ENCODE measurements at places on chromosomes 7 and 10. TPM values are rescaled to one million over a fixed set of nuclear protein-coding genes. Genes with fewer than 3 reads are reported as not detected.

EBF3 gene
- 0.38 TPM for total RNA-seq

SPDYE2B gene
- total RNA-seq, result not detected

SMKR1 gene
- total RNA-seq, result 1.7 TPM

SFTPA2 gene
- not detected for total RNA-seq

AGR2 gene
- 56.3 TPM for total RNA-seq

GRCh38 chr10:49643241-49644034 is 29.6 kb downstream of the CHAT start:
- DNase-seq, result no peak

DNA sequence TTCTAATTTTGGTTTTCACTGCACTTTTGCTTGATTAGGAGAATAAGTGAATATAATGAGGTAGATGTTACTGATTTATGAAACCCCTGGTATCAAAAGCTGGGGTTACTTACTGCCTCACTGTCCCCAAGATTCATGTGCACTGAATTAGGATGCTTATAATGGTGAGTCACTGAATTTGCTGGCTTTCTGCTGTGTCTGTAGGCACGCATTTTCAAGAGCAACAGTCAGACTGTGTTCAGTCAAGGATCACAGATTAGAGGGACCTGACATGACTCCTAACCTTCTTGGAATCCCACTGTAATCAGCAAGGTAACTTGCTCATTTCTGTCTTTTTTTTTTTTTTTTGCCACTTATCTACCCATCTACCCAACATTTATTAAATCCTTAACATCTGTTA is 59.7 kb downstream of the GPR85 start:
- no peak for DNase-seq

DNA sequence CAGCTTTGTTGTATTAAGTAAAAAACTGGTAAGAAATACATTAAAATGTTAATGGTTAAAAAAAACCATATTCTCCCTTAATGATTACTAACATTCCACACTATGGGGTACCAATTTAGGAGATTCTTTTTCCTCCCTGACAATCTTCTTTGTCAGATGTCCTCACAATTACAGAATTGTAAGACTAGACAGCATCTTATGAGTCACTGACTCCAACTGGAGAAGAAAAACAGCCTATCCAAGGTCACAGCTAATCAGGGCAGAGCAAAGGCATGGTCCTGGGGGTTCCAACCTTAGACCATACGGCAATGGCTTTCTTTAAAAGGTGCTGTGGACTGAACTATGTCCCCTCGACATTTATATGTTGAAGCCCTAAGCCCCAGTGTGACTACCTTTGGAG is 127.6 kb downstream of the DLG5 start:
- DNase-seq, result no peak

GRCh38 chr10:5524641-5525560 is at the start of gene CALML3:
Gene CALML3 (plus strand): TSS chr10:5524961. CDS start chr10:5525086, 125 bp downstream.
- DNase-seq, result no peak

DNA sequence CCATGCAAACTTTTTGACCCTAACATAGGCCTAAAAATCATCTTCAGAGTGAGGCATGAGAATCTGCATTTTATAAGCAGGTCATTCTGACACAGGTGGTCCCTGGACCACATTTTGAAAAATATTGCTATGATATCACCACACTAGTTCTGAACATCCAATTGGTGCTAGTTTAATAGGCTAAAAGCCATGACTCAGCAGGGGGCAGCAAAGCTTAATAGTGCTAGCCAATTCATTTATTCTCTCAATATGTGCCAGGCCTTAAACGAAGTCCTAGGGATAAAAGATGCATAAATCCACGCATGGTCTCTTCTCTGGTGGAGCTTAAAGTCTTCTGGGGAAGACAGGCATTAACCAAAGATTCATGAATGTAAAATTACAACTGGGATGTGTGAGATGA is 10.2 kb upstream of the SLC25A28 start:
- DNase-seq, result no peak

GRCh38 chr10:22752272-22752889 is 38.0 kb upstream of the PIP4K2A start:
- DNase-seq, result no peak

DNA sequence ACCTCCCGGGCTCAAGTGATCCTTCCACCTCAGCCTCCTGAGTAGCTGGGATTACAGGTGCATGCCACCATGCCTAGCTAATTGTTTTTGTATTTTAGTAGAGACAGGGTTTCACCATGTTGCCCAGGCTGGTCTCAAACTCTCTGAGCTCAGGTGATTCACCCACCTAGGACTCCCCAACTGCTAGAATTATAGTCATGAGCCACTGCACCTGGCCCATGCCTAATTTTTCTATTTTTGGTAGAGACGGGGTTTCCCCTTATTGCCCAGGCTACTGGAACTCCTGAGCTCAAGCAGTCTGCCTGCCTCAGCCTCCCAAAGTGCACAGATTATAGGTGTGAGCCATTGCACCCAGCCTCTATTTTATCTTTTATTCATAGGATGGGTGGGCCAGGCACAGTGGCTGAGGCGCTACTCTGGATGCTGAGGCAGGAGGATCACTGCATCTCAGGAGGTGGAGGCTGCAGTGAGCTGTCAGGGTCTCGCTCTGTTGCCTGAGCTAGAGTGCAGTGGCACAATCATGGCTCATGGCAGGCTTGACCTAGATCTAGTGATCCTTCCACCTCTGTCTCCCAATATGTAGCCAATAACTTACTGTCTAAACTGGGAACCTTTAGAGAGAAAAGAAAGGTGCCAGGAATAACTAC is 31.3 kb upstream of the STOX1 start:
- DNase-seq, result no peak

- no peak for DNase-seq
These were observed 8.7 kb upstream of the CALHM1 start for GRCh38 chr10:103467406-103467805.

- no peak for DNase-seq
These were observed 128.6 kb upstream of the SLC26A5 start for GRCh38 chr7:103574576-103574975.

DNA sequence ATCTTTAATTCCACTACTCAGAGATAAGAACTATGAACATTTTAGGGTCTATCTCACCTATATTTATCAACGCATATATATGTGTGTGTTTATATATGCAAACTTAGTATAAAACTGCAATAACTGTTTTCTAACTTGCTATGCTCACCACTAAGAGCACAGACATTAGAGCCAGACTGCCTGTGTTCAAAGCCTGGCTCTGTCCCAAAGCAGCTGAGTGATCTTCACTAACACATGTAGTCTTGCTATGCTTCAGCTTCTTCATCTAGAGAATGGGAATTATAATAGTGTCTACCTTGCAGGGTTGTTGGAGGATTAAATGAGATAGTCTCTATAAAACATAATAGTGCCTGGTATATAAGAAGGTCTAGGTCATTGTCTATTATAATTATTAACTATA is 165.5 kb downstream of the MAGI2 start:
- no peak for DNase-seq

- no peak for DNase-seq
These were observed 195.0 kb upstream of the PLXNA4 start for GRCh38 chr7:132771301-132771730.

- no peak for DNase-seq
These were observed 325.7 kb upstream of the BMPER start for GRCh38 chr7:33579673-33579960.

DNA sequence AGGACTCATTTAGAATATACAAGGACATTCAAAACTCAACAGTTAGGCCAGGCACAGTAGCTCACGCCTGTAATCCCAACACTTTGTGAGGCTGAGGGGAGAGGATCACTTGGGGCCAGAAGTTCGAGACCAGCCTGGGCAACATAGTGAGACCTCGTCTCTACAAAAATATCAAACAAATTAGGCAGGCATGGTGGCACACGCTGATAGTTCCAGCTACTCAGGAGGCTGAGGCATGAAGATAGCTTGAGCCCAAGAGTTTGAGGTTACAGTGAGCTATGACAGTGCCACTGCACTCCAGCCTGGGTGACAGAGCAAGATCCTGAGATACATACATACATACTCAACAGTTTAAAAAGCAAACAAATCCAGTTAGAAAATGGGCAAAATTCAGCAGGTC is 44.9 kb downstream of the GNA12 start:
- no peak for DNase-seq

DNA sequence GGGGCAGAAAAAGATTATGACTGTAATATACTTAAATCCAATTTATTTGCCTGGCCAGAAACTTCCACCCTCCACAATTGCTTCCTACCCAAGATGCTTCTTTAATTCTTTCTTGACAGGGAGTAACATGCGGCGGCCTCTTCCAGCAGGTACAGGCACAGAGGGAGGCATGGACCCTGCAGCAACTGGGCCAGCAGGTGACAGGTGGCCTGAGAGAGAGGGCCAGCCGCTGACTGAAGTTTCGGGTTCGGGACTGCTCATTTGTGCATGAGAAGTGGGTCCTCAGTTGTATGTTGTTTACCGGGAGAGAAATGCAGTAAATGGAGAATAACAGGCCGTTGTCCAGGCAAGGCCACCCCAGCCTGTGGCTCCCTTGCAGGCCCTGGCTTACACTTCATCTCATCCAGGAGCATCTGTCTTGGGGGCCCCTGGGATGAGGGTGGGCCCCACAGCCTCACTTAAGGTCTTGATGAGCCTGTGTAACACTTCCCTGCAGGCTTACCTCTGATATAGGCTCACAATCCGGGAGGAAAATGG is 72.5 kb downstream of the C10orf143 start:
- no peak for DNase-seq

- DNase-seq, result no peak
These were observed 12.4 kb upstream of the ACTA2 start for GRCh38 chr10:88964869-88965415.

DNA sequence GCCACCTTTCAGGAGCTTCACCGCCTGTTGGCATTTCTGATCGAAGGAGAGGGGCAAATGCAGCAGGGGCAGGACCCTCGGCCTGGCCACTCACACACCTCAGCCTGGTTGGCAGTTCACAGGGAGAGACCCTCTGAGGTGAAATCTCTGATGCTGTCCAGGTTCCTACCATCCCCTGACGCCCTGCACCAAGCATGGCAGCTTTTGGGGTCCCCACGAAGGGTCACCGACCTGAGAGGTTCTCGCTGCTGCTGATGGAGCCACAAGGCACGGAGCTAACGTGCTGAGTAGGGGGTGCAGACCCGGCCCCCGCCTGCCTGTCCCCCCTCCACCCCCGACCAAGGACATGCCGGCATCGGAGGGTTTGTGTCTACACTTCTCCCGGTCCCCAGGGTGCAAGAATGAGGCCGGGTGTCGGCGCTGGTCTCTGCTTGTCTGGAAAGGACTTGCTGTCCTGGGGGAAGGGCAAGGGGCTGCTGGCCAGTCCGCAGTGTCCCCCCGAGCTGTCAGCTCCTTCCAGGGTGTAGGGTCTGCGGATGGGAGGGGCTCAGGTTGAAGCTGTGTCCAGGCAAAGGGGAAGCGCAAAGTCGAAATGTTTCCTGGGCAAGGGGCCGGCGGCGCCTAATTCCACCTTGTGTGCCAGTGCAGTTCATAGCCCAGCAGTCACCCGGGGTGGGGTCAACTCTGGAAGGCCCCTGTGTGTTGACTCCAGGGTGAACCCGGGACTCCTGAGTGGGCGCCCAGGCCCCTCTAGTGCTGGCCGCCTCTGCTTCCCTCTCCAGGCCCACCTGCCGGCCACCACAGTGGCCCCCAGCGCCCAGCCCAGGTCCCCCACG is 132.6 kb downstream of the DNAJB6 start:
- no peak for DNase-seq

DNA sequence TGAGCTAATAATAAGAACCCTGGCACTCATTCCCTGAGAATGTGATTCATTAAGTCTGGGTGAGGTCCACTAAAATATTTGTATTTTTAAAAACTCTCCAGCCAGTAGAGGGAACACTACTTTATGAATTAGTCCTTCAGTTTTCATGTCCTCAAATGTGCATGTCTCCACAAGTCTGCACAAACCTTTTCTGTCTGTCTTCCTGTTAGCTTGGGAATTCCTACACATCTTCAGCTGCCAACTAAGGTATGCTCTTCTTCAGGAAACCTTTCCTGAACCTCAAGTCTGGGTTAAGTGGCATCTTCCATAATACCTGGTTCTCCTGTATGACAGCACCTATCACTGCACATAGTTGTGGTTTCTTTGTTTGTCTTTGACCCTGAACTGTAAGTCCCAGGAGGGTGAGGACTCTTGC is 119.6 kb upstream of the MKX start:
- no peak for DNase-seq

DNA sequence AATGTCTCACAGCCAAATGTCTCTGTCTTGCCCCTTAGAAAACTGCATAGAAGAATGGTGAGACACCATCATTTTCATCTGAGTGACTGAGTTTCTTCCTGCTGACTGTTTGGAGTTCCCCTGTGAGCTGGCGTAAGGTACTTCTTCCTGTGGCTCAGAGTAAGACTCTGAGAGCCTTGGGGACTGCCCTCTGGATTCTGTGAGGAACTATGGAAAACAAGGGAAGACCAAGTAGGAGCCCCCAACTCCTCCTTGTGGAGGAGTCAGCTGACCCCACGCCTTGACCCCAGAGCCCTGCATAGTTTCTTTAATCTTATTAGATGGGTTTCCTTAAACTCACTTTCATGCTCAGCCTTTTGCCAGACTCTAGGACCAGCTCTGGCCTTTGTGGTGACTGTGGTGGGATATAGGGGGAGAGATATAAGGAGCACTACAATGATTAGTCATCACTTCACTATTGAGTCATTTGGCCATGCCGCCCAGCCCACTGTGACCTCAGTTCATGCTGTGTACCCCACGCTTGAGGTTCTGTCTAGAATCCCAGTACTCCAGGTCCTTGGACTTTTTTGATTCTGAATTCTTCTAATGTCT is 51.8 kb upstream of the FAM133B start:
- no peak for DNase-seq

DNA sequence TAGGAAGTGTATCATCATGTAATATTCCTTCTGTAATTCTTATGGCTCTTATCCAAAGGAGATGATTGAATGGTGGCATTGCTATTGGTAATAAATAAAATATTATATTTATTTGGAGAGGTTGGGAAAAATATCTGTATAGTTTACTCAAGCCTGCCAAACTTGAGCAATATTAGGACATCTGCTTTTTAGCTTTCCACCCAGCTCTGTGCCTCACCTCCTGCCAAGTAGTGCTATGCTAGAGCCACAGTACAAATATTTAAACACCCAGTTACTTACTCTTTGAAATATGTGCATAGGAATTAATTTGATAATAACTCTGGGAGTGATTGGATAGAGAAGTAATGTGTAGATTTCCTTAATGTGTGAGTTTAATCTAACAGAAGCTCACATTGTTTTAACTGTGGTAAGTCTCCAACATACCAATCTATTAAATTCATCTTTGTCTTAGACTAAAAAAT is 129.2 kb downstream of the BBS9 start:
- DNase-seq, result no peak

GRCh38 chr10:45000138-45000751 is 478 bp upstream of the ZNF22 start:
- no peak for DNase-seq

- DNase-seq, result no peak
These were observed 20.9 kb downstream of the TBX20 start for GRCh38 chr7:35232994-35233393.

DNA sequence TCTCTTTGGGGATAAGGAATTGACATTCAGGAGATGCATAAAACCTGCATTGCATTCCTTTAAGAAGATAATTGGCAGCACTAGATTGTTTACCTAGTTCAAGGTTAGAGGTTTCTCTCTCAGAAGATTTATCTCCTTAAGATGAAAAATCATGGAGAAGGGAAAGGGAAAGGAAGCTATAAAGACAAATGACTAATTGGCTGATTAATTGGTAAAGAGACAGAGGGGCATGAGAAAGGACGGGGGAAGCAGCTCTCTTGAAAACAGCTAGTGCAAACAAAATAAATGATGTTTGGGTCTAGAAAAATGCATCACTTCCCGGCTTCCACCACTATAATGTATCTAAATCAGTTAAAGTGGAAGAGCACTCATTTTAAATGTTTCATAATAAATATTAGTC is 941.2 kb downstream of the XPNPEP1 start:
- DNase-seq, result no peak
